Caki2 (cell line): ENCODE measurements at places on chromosomes 7 and 10.
A peak's percentile ranks its signal among the peaks of the same experiment; 100 is the strongest.

DNA sequence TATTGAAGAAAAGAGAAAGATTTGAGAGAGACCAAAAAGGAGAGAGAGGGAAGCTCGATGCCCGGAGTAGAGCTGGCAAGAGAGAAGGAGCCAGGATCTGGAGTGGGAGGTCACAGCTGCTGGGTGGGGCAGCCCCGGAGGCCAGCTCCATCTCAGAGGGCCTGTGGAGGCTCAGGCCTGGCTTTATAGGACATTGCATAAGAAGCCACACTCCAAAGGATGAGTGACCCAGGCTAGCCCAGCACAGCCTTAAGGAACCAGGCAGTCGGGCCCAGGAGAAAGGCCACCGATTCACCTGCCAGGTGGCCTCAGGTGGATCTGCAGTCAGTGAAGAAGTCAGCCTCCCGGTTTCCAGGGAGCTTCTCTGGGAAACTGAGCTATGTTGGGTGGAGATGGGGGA lies 676 bp downstream of the PLAC9 start:
- no peak for DNase-seq

DNA sequence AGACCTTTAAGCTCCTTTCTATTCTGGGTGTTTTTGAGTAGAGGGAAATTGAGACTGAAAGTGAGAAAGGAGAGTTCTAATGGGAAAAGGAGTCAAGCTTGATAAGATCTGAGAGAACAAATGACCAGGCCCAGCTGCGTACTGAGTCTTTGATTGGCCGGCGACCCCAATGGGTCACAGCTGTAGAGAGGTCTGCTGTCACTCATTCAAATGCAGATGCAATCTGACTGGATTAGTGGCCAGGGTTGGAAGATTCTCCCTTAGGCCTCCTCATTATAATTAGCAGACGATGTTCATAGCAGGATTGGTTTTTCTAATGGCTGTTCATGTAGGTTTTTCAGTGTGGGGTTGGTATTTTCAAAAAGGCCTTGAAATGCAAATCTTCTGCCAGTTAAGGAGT lies 127.2 kb upstream of the SLC25A13 start:
- DNase-seq: no peak

GRCh38 chr7:388023-388960 lies 98.3 kb downstream of the FOXL3 start:
- no peak for DNase-seq

GRCh38 chr7:155643804-155644177 lies 670 bp upstream of the RBM33 start:
- DNase-seq: no peak

GRCh38 chr7:28207486-28208158 lies 27.0 kb upstream of the JAZF1 start:
- DNase-seq: no peak

GRCh38 chr10:50614444-50615137 lies 9.2 kb downstream of the SGMS1 start:
- peak; percentile 8 for DNase-seq

GRCh38 chr10:35504132-35504531 lies 101.0 kb upstream of the GJD4 start:
- DNase-seq: no peak

GRCh38 chr7:28314841-28315240 lies 97.5 kb upstream of the CREB5 start:
- no peak for DNase-seq

DNA sequence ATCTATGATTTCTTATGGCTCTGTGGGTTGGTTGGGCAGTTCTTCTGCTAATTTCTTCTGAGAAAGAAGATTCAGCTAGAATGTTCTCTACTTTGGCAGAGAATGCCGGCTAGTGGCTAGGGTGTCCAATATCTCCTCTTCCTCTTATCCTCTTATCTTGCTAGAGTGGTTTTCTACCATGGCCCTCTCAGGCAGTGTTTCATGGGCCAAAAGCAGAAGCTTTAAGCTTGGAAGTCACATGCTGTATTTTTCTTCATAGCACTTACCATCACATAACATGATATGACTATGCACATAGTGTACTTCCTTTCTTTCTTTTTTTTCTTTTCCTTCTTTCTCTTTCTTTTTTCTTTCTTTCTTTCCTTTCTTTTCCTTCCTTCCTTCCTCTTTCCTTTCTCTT lies 140.0 kb downstream of the ITGB8 start:
- DNase-seq: no peak

GRCh38 chr7:139361523-139361922 lies 1.8 kb downstream of the LUC7L2 start:
- DNase-seq: no peak

GRCh38 chr7:31962246-31962645 lies 108.0 kb downstream of the PDE1C start:
- no peak for DNase-seq

DNA sequence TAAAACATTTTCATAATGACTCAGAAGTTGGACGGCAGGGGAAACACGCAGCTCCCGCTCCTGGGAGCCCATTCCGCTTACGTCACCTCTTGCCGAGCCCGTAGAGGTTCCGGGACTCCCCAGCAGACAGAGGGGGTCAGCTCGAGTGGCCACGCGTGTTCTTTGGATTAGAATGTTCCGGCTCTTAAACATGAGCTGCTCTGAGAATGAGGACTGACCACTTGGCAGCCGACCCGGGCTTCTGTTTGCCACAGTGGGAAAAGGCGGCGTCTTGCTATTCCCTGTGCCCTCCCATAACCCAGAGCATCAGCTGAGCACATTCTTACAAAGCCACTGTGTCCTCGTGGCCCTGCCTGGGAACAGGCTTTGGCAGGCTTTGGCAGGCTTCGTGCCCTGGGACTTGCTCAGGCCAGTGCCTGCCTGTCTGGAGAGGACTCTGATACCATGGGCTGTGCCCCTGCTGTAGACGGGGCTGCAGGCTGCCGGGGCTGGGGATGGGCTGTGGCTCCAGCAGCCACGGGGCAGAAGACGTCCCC lies 40.1 kb downstream of the PFKP start:
- peak; percentile 99 for DNase-seq

- DNase-seq: peak; percentile 77
Observed at GRCh38 chr10:110651044-110651958, 7.2 kb downstream of the RBM20 start.

DNA sequence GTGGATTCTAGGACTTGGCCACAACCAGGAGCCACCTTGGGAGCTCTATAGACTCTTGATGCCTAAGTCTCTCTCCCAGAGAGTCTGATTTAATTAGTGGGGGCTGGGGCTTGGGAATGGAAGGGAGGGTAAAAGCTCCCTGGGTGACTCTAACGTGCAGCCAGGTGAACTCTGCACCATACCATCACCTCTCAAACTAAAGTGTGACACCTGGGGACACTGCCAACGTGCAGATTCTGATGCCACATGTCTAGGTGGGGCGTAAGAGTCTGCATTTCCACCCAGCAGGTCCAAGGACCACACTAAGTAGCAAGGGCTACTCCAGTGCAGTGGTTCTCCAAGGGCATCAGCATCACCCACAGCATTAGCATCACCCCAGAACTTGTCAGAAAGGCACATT lies 28.3 kb downstream of the LRRC20 start:
- DNase-seq: no peak

GRCh38 chr7:47714669-47715607 lies 133.0 kb upstream of the TNS3 start:
- no peak for DNase-seq

DNA sequence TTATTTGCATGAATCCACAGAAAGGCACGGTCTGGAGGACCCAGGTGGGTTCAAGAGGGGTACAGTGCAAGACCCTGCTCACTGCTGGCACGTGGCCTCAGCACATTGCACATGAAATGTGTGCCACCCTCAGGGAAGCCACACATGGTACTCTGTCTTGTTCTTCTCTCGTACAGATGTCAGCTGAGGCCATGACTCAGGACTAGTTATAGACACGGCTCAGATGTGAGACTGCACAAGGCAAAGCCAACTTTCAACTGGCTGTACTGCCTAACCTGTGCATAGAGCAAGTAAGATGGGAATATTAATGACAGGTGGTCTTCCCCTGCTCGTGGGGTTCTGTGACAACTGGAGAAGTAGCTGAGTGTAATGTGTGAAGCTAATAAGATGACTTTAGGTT lies 249.4 kb upstream of the CTBP2 start:
- DNase-seq: no peak

- no peak for DNase-seq
Observed at GRCh38 chr7:92313055-92313454, 67.3 kb downstream of the ANKIB1 start.

- no peak for DNase-seq
Observed at GRCh38 chr7:7653593-7654187, 13.1 kb downstream of the UMAD1 start.

- DNase-seq: no peak
Observed at GRCh38 chr7:8117195-8117594, 144.8 kb downstream of the ICA1 start.

- DNase-seq: no peak
Observed at GRCh38 chr7:34718867-34719266, 60.8 kb downstream of the NPSR1 start.

DNA sequence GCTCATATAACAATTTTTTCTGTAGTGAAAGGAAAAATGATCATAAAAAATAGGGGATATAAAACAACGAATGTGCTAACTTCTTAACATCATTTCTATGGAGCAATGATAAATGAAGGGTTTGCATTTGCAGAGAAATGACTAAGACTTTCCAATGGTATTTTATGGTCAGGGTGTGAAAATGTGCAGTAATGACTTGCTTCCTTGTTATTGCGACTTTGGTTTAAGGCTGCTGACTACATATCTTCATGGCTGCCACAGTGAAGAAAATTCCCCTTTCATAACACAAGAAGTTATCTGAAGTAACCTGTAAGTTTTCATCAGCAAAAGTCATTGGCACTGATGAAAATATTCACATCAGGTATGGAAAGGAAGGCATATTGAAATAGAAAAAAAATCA lies 166.1 kb upstream of the NRG3 start:
- no peak for DNase-seq

DNA sequence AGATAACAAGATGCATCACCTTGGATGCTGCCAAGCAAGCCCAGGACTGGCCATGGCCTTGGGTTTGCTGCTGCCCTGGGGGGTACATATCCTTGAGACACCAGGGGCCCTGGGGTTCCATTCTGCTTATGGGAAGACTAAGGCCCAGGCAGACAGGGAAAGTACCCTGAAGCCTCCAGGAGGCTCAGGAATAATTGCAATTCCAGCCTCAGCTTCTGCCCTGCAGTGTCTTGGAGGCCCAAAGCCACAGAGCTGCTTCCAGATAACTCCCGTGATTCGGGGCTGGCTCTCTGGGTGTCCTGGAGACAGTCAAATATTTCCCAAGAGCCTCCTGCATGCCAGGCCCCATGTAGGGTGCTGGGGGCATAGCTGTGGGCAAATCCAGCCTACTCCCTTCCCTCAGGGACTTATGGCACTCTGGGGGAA lies 22.6 kb downstream of the MYL10 start:
- no peak for DNase-seq

DNA sequence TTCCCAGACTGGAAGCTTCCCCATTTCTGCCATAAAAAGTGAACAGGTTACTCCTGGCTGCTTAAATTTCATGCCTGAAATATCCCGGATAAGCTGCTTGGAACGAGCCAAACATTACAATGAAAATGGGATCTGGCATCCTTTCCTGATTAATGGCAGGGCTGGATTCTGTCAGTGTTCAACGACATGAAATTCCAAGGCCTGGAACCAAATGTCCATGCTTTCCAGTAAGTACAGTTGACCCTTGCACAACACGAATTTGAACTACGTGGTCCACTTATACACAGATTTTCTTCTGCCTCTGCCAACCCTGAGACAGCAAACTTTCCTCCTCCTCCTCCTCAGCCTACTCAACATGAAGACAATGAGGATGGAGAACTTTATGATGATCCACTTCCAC lies 65.4 kb downstream of the SGMS1 start:
- no peak for DNase-seq

DNA sequence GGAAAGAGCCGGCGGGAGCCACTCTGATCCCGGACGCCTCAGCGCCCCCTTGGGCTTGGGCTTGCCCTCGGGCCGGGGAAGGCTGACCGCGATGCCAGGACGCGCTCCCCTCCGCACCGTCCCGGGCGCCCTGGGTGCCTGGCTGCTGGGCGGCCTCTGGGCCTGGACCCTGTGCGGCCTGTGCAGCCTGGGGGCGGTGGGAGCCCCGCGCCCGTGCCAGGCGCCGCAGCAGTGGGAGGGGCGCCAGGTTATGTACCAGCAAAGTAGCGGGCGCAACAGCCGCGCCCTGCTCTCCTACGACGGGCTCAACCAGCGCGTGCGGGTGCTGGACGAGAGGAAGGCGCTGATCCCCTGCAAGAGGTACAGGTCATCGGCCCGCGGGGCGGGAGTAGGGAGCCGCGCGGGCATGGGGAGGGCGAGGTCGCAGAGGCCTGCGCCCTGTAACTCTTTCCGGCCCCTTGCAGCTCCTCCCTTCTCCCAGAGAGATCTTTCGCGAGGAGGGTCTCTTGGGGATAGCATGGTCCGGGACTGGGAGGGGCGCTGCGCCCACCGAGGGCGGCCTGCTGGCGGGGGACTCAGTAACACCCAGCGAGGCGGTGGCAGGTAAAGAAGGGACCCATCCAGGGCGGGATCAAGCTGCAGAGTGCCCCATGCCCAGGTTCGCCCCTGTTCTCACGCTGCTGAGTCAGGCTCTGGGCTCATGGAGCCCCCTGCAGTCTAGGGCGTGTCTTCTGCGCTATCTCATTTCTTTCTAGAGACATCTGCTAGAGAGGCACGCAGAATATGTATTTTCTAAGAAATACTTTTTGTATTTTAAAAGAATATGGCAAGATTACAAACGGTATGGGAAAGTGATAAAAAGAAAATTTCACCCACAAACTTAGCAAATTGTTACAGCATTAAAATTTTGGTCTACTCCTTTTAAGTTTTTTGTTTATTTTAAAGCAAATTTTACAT lies 687 bp downstream of the EPDR1 start:
- peak; percentile 82 for DNase-seq

DNA sequence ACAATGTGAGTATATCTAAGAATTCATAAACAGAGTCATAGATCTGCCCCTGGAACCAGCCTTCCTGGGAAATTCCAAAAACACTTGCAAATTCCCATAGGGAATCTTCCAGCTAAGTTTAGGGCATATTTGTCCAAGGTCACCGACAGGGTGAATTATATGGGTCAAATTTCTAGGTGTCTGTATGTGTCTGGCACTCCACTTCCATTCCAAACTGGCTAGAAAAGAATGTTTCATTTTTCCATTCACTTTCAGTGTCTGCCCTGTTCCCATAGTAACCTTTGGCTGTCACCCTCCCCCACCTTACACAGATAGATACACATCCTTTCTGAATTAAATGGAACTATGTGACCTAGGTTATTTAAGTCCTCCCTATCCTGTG lies 230.9 kb downstream of the CREB5 start:
- peak; percentile 3 for DNase-seq

DNA sequence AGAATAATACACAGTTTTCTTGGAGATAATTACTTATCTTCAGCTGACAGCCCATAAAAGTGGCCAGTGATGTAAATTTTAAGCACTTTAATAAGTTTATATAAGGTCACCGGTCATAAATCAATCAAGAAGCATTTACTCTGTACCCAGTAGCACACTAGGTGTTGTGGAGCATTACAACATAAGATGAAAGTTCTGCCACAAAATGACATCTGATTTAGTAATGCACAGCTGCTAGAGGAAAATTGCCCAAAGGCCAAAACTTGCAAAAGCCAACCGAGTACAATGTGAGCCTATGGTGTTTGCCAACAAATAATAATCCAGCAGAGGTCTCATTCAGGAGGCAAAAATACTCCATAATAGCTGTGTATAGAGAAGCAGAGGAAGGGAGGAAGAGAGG lies 63.6 kb downstream of the GPR37 start:
- no peak for DNase-seq

- DNase-seq: no peak
Observed at GRCh38 chr7:38681882-38682281, 50.7 kb upstream of the AMPH start.
